ENCODE measurements at places on chromosomes 12 and 14. TPM values are rescaled to one million over a fixed set of nuclear protein-coding genes. Genes with fewer than 3 reads are reported as not detected.

The PLEKHD1 gene
- 0.41 TPM for total RNA-seq

DNA sequence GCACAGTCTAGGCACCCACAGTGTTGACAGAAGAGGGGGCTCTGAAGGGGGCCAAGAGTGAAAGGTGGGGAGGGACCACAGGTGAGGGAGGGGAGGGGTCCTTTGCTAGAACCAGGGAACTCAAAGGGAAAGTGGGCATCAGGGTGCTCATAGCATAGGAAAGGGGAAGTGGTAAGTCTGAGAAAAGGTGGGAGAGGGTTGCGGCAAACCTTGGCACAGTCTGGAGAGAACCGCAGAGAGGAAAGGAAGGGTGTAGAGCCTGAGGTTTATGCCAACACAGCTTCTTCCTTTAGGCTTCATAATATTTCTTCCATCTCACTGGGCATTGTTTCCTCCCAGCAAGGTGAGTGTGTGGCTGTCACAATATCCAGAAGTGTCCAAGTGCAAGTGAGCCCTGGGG is 11.5 kb upstream of the PLEK2 start:
- peaks cover 7% of the 10 kb centered on the region for H3K27me3 ChIP-seq
- no peak overlapping the region for H3K4me3 ChIP-seq
- H3K36me3 ChIP-seq = no peaks in the 10 kb centered on the region
- H3K4me1 ChIP-seq = no peaks in the 10 kb centered on the region
- no peak for DNase-seq
- H3K27ac ChIP-seq = no peak overlapping the region

The TSPAN8 gene
- total RNA-seq = 11.2 TPM

DNA sequence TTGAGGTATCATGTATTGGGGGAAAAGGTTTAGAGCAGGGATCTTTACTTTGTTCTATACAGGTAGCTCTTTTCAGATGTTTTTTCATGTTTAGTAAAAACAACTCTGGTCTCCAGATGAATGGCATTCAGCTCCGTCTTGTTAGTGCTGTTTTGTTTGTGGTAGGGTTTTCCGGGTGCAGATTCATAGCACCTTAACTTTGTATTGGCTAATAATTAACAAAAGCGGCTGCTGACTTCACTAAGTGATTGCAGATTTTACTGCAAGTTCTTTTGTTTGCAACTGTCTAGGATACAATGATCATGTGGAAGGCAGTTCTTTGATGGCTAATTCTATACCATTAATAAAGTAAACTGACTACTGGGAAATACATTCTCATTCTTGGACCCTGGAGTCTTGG is 32.2 kb upstream of the BHLHE41 start:
- H3K4me1 ChIP-seq = no peaks in the 10 kb centered on the region
- H3K27me3 ChIP-seq = no peaks in the 10 kb centered on the region
- H3K36me3 ChIP-seq = no peaks in the 10 kb centered on the region
- DNase-seq = no peak

GRCh38 chr14:33393231-33393894 is 454.7 kb downstream of the NPAS3 start:
- no peak overlapping the region for H3K27ac ChIP-seq
- H3K27me3 ChIP-seq = no peaks in the 10 kb centered on the region
- H3K4me3 ChIP-seq = no peak overlapping the region
- H3K4me1 ChIP-seq = no peaks in the 10 kb centered on the region
